ENCODE measurements at places on chromosomes 3 and 15. TPM values are rescaled to one million over a fixed set of nuclear protein-coding genes. Genes with fewer than 3 reads are reported as not detected.
A peak's percentile ranks its signal among the peaks of the same experiment; 100 is the strongest.

The SKOR1 gene
- 0.41 TPM for total RNA-seq

- no peak for DNase-seq
These were observed 172.8 kb upstream of the RGMA start for GRCh38 chr15:93261845-93262244.

DNA sequence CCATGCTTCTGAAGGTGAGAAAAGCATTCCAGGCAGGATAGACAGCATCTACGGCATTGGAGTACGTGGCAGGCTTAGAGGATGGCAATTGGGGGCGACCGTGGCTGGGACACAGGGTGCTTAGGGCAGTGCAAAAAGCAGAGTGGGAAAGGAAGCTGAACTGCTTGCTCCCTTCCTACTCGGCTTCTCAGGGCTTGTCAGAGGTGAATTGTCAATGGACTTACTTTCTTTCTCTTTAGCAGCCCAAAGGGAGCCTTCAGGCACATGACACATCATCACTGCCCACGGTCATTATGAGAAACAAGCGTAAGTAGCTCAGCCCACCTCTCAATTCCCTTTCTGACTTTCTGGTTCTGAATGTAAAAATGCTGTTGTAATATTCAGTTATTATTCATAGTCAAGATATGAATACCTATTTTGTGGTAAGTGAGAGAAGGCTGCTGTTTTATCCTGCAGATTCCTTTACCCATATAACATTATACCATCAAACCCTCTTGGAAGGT is 84.3 kb downstream of the KLHL25 start:
- DNase-seq: no peak

DNA sequence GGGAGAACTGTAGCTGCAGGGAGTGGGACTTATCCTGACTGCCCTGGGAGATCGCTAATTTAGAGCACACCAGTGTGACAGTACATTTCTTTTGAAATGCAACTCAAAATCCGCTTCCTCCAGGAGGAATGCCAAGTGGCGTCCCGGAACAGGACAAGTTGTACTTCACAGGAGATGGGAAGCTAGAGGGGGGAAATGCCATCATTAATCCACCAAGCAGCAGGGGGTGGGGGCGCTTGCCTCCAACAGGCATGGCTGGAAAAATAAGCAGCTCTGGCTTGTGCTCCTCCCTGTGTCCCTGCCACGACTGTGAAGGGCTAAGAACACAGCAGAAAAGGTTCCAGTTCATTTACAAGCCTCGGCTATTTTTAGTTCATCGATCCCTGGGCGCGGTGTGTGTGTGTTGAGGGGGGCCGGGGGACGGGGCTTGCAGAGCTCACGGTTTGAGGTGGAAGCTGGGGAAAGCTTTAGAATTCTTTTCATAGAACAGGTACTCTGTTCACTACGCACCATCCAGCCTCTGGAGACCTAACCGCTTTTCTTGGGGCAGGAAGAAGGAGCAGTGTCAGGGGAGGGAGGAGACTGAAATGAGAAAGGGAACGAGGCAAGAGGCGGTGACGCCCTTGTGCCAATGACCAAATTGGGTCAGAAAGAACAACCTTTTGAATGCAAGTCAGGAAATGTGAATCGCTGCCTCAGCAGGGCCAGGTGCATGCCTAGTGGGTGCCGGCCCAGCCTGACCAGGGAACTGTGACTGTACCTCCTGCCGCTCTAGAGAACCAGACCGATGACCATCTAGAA is 51.8 kb upstream of the DGKG start:
- DNase-seq: peak; percentile 51

GRCh38 chr15:87633525-87633924 is 623.0 kb downstream of the NTRK3 start:
- no peak for DNase-seq
